ENCODE measurements at places on chromosomes 6 and 20.

DNA sequence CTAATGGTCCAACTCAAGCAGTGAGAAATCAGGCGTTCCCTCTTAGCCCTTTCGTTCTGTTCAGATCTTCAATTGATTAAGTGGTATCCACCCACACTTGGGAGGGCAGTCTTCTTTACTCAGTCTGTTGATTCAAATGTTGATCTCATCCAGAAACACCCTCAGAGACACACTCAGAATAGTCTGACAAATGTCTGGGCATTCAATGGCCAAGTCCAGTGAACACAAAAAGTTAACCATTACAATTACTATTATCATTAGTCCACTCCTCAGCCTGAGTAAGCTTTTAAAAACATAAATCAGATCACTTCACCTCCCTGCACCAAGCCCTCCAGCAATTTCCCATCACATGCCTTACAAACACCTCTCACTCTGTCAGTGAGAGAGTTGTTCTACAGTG, 423.2 kb downstream of the RFPL4B start:
- no peaks in the 10 kb centered on the region for H3K4me1 ChIP-seq
- H3K36me3 ChIP-seq: no peaks in the 10 kb centered on the region
- no peak overlapping the region for H3K27ac ChIP-seq
- H3K27me3 ChIP-seq: no peaks in the 10 kb centered on the region
- no peak overlapping the region for H3K4me3 ChIP-seq
- DNase-seq: no peak

DNA sequence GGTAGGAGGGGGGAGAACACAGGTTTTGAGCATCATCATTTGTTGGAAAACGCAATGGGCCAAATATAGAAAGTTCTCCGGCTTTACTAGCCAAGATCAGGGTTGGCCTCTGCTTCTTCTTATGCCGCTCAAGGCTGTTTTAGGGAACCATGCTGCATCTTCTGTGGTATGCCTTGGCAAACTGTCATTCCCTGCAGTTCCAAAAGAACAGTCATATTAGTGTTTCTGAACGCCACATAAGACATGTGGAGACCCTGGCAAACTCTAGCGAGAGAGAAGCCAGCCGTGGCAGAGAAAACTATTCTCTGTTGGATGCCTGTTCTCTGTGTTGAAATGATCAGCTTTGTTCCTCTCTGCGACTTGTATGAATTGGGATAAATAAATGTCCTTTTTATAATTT, 10.8 kb downstream of the ACTR5 start:
- no peak for DNase-seq
- H3K36me3 ChIP-seq: peaks cover 100% of the 10 kb centered on the region
- H3K27ac ChIP-seq: no peak overlapping the region

- peaks cover 3% of the 10 kb centered on the region for H3K4me1 ChIP-seq
- no peaks in the 10 kb centered on the region for H3K27me3 ChIP-seq
- DNase-seq: no peak
These were observed 105.5 kb downstream of the HUS1B start for GRCh38 chr6:551405-551804.

- peaks cover 20% of the 10 kb centered on the region for H3K36me3 ChIP-seq
- no peak overlapping the region for H3K4me3 ChIP-seq
- no peak overlapping the region for H3K27ac ChIP-seq
- H3K27me3 ChIP-seq: no peaks in the 10 kb centered on the region
- DNase-seq: no peak
These were observed 7.4 kb downstream of the AAR2 start for GRCh38 chr20:36243726-36244125.

DNA sequence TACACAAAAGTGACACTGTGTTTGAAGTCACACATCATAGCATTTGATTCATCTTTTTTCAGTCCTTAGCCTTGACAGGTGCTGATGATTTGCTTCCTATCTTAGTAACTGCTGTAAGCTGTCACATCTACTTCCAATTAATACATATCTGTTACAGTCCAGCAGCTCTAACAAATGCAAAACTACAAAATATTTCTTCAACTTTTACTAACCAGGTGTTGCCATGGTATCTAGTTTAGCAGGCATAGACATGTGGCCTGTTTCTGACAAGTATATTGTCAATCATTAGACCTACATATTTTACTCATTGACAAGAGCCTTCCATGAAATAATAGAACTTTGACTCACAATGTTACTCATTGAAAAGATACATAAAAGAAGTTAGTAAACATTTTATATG, 1159.7 kb downstream of the GRIK2 start:
- no peak overlapping the region for H3K4me3 ChIP-seq
- no peaks in the 10 kb centered on the region for H3K27me3 ChIP-seq
- H3K36me3 ChIP-seq: no peaks in the 10 kb centered on the region
- no peak for DNase-seq
- H3K4me1 ChIP-seq: no peaks in the 10 kb centered on the region

GRCh38 chr20:7392542-7393206, 547.6 kb downstream of the HAO1 start:
- no peaks in the 10 kb centered on the region for H3K4me1 ChIP-seq
- no peaks in the 10 kb centered on the region for H3K27me3 ChIP-seq
- no peaks in the 10 kb centered on the region for H3K36me3 ChIP-seq
- no peak for DNase-seq
- no peak overlapping the region for H3K4me3 ChIP-seq

GRCh38 chr20:17439616-17440296, 91.4 kb downstream of the BFSP1 start:
- H3K27ac ChIP-seq: no peak overlapping the region
- no peaks in the 10 kb centered on the region for H3K27me3 ChIP-seq
- H3K4me1 ChIP-seq: no peaks in the 10 kb centered on the region
- H3K4me3 ChIP-seq: no peak overlapping the region

- no peaks in the 10 kb centered on the region for H3K27me3 ChIP-seq
- H3K27ac ChIP-seq: peak overlapping the region; percentile 82
- H3K4me3 ChIP-seq: no peak overlapping the region
- H3K36me3 ChIP-seq: no peaks in the 10 kb centered on the region
- peak; percentile 15 for DNase-seq
These were observed 127.4 kb upstream of the AFDN start for GRCh38 chr6:167699141-167699931.

DNA sequence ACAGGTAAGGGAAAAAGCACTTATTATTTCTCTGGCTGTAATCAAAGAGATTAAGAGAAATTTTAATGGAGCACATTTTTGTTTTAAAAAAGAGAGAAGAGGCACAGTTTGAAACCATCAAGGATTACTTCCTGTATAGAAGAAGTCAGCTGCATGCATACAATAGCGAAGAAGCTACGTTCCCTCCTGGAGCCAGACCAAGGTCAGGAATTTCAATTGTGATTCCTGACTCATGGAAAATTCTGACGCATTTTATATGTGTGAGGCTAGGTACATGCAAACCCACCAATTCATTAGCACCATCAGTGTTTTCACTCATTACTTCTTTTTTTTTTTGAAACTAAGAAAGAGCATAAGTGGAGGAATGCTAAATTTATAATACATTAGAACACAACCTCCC, 232.7 kb upstream of the SGK1 start:
- no peak for DNase-seq
- peaks cover 12% of the 10 kb centered on the region for H3K4me1 ChIP-seq

DNA sequence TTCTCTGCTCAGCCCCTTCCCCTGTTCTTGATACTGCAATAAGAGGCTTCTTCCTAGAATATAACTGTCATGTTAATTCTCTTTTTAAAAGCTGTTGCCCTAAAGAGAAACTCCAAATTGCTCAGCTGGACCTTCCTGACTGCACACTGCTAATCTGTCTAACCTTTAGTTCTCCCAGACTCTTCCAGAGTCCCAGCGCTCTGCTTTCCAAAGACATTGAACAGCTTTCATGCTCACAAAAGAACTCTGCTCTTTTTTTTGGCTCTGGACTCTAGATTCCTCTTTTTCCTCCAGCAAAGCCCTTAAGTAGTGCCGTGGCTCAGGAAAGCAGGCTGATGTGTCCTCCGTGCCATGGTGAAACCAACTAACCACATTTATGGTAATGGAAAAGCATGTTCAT, 356.6 kb upstream of the RSPO3 start:
- no peak overlapping the region for H3K27ac ChIP-seq
- H3K36me3 ChIP-seq: no peaks in the 10 kb centered on the region
- no peak overlapping the region for H3K4me3 ChIP-seq
- no peaks in the 10 kb centered on the region for H3K4me1 ChIP-seq

GRCh38 chr20:46135856-46136633, 17.9 kb downstream of the CD40 start:
- no peaks in the 10 kb centered on the region for H3K36me3 ChIP-seq
- DNase-seq: no peak
- H3K27me3 ChIP-seq: peaks cover 88% of the 10 kb centered on the region
- H3K4me3 ChIP-seq: no peak overlapping the region
- peaks cover 69% of the 10 kb centered on the region for H3K4me1 ChIP-seq
- H3K27ac ChIP-seq: no peak overlapping the region

- H3K27me3 ChIP-seq: no peaks in the 10 kb centered on the region
These were observed 273.0 kb downstream of the TFAP2A start for GRCh38 chr6:10141746-10142443.

DNA sequence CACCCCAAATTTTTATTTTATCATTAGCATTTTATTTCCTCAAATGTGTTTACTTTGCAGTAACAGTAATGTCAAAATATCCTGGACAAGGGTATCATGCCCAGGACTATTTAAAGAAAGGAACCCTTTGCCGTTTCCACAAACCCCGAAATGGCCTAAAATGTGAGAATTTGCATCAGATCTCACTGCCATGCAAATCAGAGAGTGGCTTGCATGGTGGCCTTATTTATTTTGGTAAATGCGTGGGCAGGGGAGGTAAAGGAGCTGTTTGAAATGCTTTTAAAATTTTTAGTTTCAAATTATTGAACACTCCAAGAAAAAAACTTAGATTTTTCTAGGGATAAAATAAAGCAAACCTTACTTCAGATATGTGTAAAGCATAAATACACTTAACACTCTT, 43.8 kb downstream of the ADAT2 start:
- no peak for DNase-seq
- H3K4me1 ChIP-seq: peaks cover 7% of the 10 kb centered on the region
- H3K36me3 ChIP-seq: no peaks in the 10 kb centered on the region
- H3K27ac ChIP-seq: no peak overlapping the region
- no peaks in the 10 kb centered on the region for H3K27me3 ChIP-seq

DNA sequence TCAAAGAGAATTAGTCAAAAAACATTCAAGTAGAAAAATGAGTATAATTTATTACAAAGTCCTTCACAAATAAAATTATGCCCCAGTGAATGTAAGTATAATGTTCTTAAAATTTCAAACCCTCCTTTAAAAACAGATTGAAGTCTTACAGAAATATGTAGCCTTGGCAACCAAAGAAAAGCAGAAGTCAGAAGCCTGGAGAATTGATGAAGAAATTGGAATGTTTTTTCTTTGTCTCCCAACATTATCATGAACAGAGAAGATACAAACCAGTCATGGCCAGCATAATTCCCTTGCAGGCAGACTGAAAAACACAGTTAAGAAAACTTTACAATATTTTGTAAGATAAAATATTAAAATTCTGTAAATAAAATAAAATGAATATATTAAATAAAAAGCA, 221.9 kb downstream of the TBC1D32 start:
- no peaks in the 10 kb centered on the region for H3K36me3 ChIP-seq
- no peaks in the 10 kb centered on the region for H3K27me3 ChIP-seq
- H3K4me1 ChIP-seq: no peaks in the 10 kb centered on the region
- H3K4me3 ChIP-seq: no peak overlapping the region
- no peak for DNase-seq
- H3K27ac ChIP-seq: no peak overlapping the region

- H3K4me3 ChIP-seq: no peak overlapping the region
- peaks cover 3% of the 10 kb centered on the region for H3K27me3 ChIP-seq
- no peaks in the 10 kb centered on the region for H3K36me3 ChIP-seq
- no peaks in the 10 kb centered on the region for H3K4me1 ChIP-seq
These were observed 48.2 kb upstream of the BLCAP start for GRCh38 chr20:37575884-37576283.

DNA sequence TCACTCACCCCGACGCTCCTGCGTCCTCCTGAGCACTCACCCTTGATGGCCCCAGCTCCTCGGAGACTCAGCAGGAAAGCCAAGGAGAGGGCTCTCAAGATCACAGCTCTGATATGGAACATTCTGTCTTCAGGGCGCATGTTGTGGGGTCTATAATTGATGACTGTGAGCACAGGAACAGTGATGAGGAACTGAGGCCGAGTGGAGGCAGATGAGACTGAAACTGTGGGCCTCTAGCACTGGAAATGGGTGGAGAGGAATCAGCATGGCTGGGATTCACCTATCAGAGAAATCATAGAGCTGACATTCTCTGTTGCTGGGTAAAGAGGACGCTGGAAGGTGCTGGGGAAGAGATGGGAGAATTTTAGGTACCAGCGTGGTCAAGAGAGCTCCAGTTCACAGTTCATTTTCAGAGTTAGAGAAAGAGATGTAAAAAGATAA, at the start of gene HLA-DPA1:
Gene HLA-DPA1 (minus strand): TSS at position 219 of the 441 bp plus-strand sequence.
- H3K4me3 ChIP-seq: peak within 1 kb of the TSS; percentile 3
- no peaks in the 10 kb centered on the region for H3K4me1 ChIP-seq
- no peaks in the 10 kb centered on the region for H3K36me3 ChIP-seq
- H3K27ac ChIP-seq: peak within 1 kb of the TSS; percentile 74
- no peak for DNase-seq
- H3K27me3 ChIP-seq: no peaks in the 10 kb centered on the region

GRCh38 chr6:134805168-134805567, 144.7 kb downstream of the ALDH8A1 start:
- H3K4me1 ChIP-seq: no peaks in the 10 kb centered on the region
- DNase-seq: no peak
- H3K27ac ChIP-seq: no peak overlapping the region
- no peaks in the 10 kb centered on the region for H3K36me3 ChIP-seq

GRCh38 chr6:18293076-18293904, 29.0 kb upstream of the DEK start:
- no peaks in the 10 kb centered on the region for H3K36me3 ChIP-seq
- no peak overlapping the region for H3K27ac ChIP-seq
- DNase-seq: no peak
- H3K27me3 ChIP-seq: no peaks in the 10 kb centered on the region
- H3K4me3 ChIP-seq: no peak overlapping the region
- no peaks in the 10 kb centered on the region for H3K4me1 ChIP-seq

- H3K27me3 ChIP-seq: no peaks in the 10 kb centered on the region
- H3K27ac ChIP-seq: no peak overlapping the region
- no peak overlapping the region for H3K4me3 ChIP-seq
These were observed 249.1 kb upstream of the JAG1 start for GRCh38 chr20:10922941-10923340.

DNA sequence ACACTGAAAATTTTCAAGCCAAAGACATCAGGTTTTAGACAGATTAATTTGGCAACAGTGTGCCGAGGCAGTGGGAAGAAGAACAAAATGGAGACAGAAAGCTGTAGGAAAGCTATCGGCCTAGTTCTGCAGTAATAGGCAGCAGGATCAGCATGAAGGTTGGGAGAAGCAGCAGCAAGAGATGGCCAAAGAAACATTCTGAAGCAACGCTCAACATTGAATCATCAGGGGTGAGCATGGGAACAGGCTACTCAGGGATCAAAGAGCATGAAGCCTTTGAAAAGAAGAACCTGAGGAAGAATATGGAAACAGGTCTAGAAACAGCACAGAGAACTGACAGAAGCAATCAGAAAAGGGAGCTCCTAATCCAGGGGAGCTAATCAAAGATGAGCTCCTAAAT, 7.1 kb upstream of the DST start:
- no peak overlapping the region for H3K4me3 ChIP-seq
- DNase-seq: no peak
- H3K4me1 ChIP-seq: peaks cover 36% of the 10 kb centered on the region
- no peaks in the 10 kb centered on the region for H3K36me3 ChIP-seq
- H3K27ac ChIP-seq: peak overlapping the region; percentile 16

All from esophagus squamous epithelium (tissue), 5 donors.